ENCODE measurements at places on chromosomes 12 and 14. TPM values are rescaled to one million over a fixed set of nuclear protein-coding genes. Genes with fewer than 3 reads are reported as not detected.

Gene PPM1H
- 12.0 TPM for total RNA-seq

Gene LTBR
- 163 TPM for total RNA-seq

Gene PTPN11
- total RNA-seq: 137 TPM

Gene TGM1
- total RNA-seq: 2.6 TPM

Gene SMOC1
- total RNA-seq: not detected

Gene LRP1-AS
- not detected for total RNA-seq

Gene TMTC1
- 5.8 TPM for total RNA-seq

Gene CRIP2
- 109 TPM for total RNA-seq

Gene CNPY2
- 162 TPM for total RNA-seq

Gene HOXC6
- total RNA-seq: 5.3 TPM

Gene PPP4R4
- not detected for total RNA-seq

Gene LALBA
- total RNA-seq: not detected

Gene RERG
- not detected for total RNA-seq

Gene NRL
- total RNA-seq: 1.7 TPM

Gene KIF26A
- 3.1 TPM for total RNA-seq
